ENCODE measurements at places on chromosomes 12 and 14.
A peak's percentile ranks its signal among the peaks of the same experiment; 100 is the strongest.

DNA sequence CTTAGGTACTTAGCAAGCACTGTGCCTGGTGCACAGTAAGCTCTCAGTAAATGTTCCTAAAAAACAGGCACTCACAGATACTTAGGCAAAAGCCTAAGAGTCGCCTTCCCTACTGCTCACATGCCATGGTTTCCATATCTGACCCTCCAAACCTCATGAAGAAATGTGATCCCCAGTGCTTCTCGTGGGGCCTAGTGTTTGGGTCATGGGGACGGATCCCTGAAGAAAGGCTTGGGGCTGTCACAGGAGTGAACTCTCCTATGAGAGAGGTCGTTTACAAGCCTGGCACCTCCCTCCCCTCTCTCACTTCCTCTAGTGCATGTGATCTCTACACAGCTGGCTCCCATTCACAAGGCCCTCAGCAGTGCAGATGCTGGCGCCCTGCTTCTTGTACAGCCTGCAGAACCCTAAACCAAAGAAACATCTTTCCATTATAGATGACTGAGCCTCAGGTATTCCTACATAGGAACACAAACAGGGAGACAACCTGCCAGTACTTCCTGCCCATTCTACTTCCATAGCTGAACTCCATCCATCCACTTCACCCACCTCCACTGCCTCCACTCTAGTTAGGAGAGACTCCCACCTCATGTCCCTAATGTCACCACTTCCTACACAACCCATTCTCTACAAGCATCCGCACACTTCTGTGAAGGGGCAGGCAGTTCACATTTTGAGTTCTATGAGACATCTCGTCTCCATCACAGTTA is 2.9 kb downstream of the SLC15A4 start:
- peak; percentile 33 for DNase-seq

- DNase-seq, result no peak
These were observed 281.8 kb upstream of the SOX5 start for GRCh38 chr12:24231298-24231697.

DNA sequence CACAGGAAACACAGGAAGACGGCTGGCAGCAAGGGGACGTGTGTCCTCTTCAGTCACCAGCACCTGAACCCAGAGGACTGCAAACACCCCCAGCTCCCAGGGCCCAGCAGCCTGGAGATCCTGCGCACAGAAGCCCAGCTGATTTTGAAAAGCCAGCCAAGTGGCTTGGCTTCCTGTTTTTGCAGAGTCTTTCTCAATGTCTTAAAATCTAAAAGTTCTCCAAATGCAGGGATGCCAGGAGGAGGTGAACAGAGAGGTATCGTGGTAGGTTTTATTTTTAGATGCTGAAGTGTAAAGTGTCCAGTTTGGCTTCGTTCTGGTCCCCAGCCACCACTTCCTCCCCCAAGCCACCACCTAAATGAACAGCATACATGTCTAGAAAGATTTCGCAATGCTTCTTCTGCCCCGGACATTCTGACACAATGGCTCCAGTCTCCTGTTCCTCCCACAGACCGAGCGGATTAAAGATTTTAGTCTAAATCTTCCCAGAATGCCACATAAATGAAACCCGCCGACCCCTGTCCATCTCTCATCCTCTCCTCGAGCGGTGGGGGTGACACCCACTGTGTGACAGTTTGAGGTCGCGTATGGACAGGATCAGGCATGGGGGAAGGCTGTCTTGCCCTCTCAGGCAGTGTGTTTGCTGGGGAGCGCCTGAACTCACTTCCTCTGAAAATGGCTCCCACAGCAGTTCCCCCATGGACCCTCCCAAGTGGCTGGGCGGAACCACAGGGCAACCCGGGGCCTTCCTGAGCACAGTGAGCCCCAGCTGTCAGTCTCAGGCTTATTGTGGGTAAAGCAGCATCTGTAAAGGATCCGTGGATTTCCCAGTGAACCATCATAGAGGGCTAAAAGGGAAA is 41.6 kb downstream of the ITPK1 start:
- peak; percentile 39 for DNase-seq

DNA sequence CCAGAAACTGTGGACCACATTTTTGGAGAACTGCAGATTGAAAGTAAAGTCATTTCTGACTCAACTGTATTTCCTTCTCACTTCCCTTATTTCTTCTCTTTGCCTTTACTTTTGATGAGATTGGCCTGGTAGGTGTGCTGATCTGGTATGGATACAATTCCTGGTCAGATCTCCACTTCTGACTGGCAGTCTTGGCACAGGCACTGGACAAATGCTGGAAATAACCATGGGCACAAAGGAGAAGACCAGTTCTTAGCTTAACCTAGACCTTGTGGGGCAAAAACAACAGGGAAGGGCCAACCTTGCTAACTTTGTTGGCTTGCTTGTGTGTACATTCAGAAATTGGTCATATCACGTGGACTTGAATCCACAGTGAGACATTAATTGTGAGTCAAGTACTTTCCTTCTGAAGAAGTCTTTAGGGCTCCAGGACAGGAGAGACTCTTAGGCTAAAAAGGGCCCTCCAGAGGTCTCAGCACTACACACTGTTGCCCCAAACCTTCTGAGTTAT is 75.0 kb downstream of the DIP2B start:
- DNase-seq, result no peak

- DNase-seq, result no peak
These were observed 81.5 kb downstream of the NTF3 start for GRCh38 chr12:5513406-5513805.

DNA sequence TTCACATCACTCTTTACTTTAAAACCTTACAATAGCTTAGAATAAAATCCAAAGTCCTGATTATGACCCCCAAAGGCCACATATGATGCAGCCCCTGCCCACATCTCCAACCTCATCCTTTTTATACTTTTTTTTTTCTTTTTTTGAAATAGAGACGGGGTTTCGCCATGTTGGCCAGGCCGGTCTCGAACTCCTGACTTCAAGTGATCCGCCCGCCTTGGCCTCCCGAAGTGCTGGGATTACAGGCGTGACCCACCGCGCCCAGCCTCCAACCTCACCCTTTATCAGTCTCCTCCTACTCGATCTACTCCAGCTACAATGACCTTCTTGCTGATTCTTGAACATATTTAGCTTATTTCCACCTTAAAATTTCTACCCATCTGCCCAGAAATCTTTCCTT is 1.2 kb upstream of the MAPKAPK5 start:
- no peak for DNase-seq

DNA sequence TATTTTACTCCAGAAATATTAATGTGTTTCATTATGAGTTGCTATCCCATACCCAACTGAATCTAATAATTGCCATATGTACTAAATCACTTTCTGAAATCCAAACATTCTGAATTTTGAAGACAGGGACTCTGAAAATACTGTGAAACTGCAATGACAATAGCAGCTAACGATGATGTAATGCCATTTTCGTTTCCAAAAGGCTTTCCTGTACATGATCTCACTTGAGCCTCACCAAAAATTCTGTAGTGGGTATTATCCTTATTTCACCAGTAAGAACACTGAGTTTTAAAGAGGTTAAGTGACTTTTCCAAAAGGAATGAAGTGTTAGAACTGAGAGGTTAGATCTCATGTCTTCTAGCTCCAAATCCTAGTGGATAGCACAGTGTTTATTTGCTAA is 133.3 kb downstream of the FLRT2 start:
- no peak for DNase-seq

DNA sequence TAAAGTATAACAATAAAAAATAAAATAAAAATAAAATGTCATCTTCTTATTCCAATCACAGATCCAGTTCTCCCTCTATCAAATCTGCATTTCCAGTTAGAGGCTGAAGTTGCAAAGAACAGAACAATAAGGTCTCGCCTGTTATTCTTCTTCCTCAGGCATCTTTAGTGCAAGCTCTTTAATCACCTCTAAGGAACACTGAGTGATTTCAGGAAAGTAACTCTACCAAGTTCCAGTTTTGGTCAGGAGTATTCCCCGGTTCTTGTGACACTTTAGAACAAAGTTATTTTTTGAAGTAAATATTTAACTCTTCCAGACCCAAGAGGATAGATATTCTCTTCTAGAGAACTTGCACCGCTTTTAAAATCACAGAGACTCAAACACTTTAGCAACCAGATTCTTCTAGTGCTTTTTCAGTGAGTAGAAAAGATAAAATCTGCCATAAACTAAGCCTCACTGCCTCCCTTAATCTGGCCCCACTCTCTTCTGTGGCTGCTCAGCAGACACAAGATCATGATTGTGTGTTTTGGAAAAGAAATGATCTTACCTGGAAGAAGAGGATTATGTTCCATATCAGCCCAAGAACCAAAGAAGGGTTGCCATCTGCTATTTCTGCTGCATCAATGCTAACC is 57.9 kb upstream of the DICER1 start:
- no peak for DNase-seq

- DNase-seq, result no peak
These were observed 6.0 kb downstream of the VSX2 start for GRCh38 chr14:74245292-74245691.

DNA sequence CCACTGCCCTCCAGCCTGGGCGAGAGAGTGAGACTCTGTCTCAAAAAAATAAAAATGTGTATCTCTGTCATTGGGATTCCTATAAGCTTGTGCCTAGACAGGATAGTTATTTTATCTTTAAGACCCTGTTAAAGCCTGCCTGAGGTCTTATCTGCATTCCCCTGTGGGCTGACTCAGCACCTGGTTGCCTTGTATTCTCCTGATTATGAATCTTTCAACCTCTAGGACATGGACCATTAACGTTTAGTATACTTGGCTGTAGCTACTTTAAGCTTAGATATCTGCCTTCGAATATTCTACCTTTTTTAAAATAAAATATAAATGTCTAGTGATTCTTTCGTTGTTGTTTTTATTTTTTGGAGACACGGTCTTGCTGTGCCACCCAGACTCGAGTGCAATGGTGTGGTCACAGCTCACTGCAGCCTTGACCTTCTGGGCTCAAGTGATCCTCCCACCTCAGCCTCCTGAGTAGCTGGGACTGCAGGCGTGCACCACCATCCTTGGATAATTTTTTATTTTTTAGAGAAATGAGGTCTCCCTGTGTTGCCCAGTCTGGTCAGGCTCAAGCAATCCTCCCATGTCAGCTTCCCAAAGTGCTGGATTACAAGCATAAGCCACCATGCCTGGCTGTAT is 41.3 kb downstream of the RESF1 start:
- no peak for DNase-seq

- DNase-seq, result no peak
These were observed 19.2 kb downstream of the CSRP2 start for GRCh38 chr12:76859611-76860010.

DNA sequence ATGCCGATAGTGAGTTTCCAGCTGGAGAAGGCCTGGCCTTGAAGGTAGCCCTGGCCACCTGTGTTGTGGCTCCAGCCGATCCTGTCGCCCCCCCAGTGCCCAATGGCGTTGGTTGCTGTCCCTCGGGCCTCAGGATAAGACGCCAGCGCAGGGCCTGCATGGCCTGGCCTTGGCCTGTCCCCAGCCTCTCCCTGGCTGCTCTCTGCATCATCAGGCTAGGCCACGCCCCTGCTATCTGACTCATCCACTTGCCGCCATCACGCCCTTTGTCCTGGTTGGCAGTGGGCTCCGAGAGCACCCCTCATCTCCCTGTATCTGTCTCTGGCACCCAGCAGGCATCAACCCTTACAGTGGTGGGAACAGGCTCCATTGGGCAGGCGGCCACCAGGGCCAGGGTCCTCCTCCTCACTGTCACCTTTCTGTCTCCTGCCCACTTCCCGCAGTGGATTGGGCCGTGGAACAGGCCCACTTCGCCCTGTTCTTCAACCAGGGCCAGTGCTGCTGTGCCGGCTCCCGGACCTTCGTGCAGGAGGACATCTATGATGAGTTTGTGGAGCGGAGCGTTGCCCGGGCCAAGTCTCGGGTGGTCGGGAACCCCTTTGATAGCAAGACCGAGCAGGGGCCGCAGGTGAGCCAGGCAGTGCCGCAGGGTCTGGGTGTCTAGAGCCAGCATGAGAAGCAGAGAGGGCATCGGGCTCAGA is 25.6 kb downstream of the ALDH2 start:
- no peak for DNase-seq

- DNase-seq, result no peak
These were observed 136.9 kb downstream of the SLC38A1 start for GRCh38 chr12:46131732-46132469.

GRCh38 chr12:42141981-42142606 is 2.6 kb downstream of the GXYLT1 start:
- no peak for DNase-seq

GRCh38 chr12:18576104-18576626 is 161.6 kb downstream of the PLCZ1 start:
- no peak for DNase-seq

- DNase-seq, result no peak
These were observed 107.3 kb downstream of the SAMD4A start for GRCh38 chr14:54674046-54674741.

DNA sequence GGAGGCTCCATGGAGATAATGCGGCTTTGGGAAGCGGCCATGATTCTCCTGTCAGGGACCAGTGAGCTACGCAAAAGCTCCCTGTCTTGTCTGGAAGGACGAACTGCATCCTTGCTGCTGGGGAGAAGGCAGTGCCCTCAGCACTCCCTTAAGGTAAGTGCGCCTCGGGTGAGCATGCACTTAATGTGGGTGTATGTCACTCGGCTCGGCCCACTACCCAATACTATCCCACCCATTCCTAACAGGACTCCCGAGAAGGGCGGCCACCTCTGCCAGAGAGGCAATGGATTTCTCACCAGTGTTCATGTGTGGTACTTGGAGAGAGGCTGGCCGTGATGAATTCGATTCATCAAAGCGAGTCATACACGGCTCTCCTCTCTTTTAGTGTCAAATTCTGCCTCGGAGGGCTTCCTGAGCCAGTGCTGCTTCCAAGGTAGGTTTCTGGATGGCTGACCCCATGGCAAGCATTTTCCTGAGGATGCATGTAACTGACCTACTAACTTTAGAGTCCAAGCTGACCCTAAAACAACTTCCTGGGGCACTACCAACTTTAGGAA is 151.7 kb upstream of the RTL1 start:
- DNase-seq, result no peak

GRCh38 chr12:124395284-124395752 is 100.4 kb downstream of the RFLNA start:
- no peak for DNase-seq

DNA sequence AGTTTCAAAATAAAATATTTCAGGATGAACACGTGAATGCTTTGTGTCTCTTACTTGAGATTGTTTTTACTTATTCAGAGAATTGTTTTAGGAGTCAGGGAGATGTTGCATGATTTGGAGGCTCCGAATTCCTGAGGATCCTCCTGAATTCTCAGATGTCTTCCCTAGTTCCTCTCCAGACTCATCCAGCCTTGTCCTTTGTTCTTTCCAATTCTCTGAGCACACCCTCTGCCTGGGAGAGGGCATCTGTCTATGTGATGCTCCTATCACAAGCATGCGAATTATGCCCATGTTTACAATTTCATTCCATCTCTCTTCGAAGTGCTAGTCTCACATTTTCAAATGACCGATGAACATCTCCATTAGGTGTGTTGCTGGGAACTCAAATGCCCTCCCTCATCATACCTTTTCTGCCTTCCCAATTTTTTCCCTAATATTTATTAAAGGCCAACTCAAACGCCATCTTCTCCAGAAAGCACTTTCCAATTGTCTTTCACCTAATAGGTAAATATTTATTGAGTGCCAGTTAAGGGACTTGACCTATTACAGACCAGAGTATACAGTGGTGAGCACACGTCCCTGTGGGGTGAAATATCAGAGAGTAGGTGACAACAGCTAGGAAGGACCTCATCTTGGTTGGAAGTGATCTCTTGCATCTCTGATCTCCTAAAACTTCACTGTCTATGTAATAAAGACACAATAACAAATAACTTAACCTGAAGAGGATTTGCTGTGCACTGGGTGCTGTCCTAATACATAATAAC is 64.4 kb downstream of the ARF6 start:
- no peak for DNase-seq

- DNase-seq, result no peak
These were observed 16.4 kb downstream of the NOC4L start for GRCh38 chr12:132160601-132161035.

GRCh38 chr12:88681271-88681670 is 101.0 kb upstream of the KITLG start:
- no peak for DNase-seq
